ENCODE measurements at places on chromosomes 3 and 15. TPM values are rescaled to one million over a fixed set of nuclear protein-coding genes. Genes with fewer than 3 reads are reported as not detected.

OXTR gene
- total RNA-seq = 2.3 TPM

PLCB2 gene
- total RNA-seq = 32.4 TPM

ATG3 gene
- total RNA-seq = 52.6 TPM

ZDHHC19 gene
- 0.42 TPM for total RNA-seq

TRIP4 gene
- total RNA-seq = 11.5 TPM

ICE2 gene
- total RNA-seq = 57.2 TPM

WDR49 gene
- 0.63 TPM for total RNA-seq

CELF6 gene
- total RNA-seq = 4.1 TPM

DNAH12 gene
- 0.95 TPM for total RNA-seq

FSIP1 gene
- 0.14 TPM for total RNA-seq

CHRNB4 gene
- not detected for total RNA-seq

ALDH1L1 gene
- 50.2 TPM for total RNA-seq

IQCF5 gene
- not detected for total RNA-seq

RARRES1 gene
- total RNA-seq = 9.3 TPM

SNX22 gene
- 0.28 TPM for total RNA-seq

CP gene
- total RNA-seq = 58.1 TPM

HDAC11 gene
- 15.8 TPM for total RNA-seq

KLHL40 gene
- not detected for total RNA-seq

LDHAL6B gene
- not detected for total RNA-seq

FAM107A gene
- 25.3 TPM for total RNA-seq

AP2M1 gene
- 194 TPM for total RNA-seq

CX3CR1 gene
- 0.54 TPM for total RNA-seq

CHRFAM7A gene
- 7.0 TPM for total RNA-seq

ZNF662 gene
- 8.9 TPM for total RNA-seq

TTLL13 gene
- total RNA-seq = not detected

All from thoracic aorta (tissue), 2 donors.